ENCODE measurements at places on chromosomes 2 and 18. TPM values are rescaled to one million over a fixed set of nuclear protein-coding genes. Genes with fewer than 3 reads are reported as not detected.

- no peak for DNase-seq
Observed at GRCh38 chr2:239401881-239402233, 1.0 kb upstream of the HDAC4 start.

GRCh38 chr2:25386971-25387875, 45.5 kb upstream of the DNMT3A start:
- no peak for DNase-seq

Gene M1AP
- 0.95 TPM for total RNA-seq

DNA sequence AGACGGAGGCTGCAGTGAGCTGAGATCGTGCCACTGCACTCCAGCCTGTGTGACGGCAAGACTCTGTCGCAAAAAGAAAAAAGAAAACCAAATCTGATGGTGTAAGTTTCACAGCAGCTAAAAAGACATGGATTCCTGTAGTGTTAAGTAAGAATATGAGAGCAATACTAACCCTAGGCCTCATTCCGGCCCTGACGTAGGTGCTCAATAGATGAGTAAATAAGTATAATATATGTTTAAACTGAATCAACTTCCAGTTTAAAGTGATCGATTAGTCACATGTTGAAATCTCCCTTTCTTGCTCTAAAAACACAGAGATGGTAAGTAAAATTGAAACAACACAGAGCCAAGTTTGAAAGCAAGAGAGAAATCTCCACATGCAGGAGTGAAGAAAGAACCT, 8.0 kb downstream of the ME2 start:
- no peak for DNase-seq

- peak; percentile 62 for DNase-seq
Observed at GRCh38 chr2:47070920-47071824, 83.9 kb downstream of the STPG4 start.

All from omental fat pad (tissue), 4 donors.